ENCODE measurements at places on chromosomes 11 and 22.

DNA sequence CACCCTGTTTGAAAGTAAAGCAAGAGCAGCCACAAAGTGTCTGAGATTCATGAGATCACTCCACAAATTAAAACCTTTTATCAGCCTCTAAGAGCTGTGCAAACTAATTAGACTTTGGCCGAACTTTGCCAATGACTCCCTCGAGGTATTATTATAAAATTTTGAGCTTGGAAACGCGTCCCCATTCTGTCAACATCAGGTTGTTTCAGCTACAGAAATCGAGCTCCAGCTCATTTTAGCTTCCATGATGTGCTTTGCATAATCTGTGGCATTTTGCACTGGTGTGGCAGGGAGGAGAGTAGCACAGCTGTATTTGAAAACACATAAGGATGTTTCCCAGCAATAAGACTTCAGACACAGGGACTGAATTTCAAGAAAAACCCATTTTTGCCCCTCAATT, 872.2 kb downstream of the NTM start:
- no peak for DNase-seq

GRCh38 chr22:19164425-19164824, 14.1 kb downstream of the SLC25A1 start:
- no peak for DNase-seq

DNA sequence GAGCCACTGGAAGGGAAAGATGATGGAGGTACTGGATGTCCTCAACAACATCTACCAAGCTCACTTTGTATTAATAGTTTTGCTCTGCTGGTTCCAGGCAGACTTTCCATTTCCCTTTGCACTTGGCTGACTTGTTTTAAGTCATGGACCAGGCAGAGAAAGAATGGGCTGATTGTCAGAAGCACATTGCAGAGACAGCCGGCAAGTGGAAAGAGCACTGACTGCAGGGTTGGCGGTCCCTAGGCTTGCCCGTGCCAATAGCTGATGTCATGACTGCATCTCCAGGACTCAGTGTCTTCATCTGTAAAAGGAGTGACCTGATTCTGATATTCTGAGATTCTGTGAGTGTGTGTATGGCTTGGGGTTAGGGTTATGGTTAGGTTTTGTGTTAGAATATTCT, 20.9 kb upstream of the NNMT start:
- no peak for DNase-seq

DNA sequence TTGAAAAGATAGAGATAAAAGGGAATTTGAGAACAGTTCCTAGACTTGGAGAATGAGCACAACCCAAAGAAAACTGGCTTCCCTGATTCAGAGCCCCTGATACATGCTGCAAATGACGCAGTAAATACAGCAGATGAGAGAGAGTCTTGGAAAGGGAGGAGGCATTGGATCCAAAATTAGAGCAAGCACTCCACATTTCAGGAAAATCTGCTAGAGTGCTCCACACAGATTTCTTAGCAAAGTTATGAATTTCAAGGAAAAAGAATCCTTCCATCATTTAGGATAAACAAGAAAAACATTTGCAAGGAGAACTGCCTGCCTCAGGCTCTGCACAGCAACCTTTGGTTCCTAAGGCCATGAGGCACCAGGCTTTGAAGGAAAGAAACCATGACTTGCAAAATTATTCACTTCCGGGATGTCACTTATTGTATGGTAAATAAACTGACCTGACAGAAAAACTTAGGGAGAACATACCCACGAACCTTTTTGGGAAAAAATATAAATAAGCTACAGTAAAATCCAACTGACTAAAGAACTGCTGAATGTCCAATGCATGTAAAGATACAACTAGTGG, 89.8 kb upstream of the RTL6 start:
- DNase-seq, result no peak

- DNase-seq, result no peak
These were observed 50.3 kb downstream of the COPB1 start for GRCh38 chr11:14449302-14449714.

GRCh38 chr22:46280999-46281623, 13.3 kb downstream of the TTC38 start:
- no peak for DNase-seq

DNA sequence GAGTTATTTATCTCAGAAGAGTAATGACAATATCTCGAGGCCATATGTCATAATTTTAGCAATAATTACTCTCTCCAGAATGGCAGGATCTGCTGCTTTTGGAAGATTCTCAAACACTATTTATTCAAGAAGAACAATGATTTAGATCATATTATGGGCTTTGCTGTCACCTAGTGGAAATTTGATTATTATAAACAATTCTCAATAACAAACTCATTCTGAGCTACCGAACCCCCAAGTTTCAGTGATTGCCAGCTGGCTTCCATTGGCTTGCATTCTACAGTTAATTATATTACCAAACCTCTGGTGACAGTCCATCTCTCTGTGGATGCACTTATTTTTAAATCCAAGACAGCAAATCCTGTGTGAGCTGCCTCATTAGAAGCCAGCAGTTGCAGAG, 27.9 kb upstream of the SLC36A4 start:
- no peak for DNase-seq

DNA sequence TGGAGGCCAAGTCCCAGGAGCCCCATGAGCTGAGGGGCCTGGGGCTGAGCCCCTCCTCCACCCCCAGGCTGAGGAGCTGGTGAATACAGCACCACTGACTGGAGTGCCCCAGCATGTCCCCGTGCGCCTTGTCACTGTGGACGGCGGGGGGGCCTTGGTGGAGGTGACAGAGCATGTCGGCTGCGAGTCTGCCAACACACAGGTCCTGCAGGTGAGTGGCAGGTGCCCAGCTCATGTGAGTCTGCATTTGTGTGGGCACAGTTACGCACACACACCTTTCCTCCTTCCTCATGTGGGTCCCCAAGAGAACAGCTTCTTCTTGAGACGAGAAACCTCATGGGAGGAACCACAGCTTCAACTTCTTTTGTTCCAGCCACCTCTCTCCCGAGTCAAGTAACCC, 7.7 kb downstream of the TMEM132A start:
- DNase-seq, result no peak

- no peak for DNase-seq
These were observed 1.3 kb downstream of the MAP3K11 start for GRCh38 chr11:65612691-65613090.

- DNase-seq, result no peak
These were observed 42.6 kb downstream of the GNB1L start for GRCh38 chr22:19811811-19812771.

DNA sequence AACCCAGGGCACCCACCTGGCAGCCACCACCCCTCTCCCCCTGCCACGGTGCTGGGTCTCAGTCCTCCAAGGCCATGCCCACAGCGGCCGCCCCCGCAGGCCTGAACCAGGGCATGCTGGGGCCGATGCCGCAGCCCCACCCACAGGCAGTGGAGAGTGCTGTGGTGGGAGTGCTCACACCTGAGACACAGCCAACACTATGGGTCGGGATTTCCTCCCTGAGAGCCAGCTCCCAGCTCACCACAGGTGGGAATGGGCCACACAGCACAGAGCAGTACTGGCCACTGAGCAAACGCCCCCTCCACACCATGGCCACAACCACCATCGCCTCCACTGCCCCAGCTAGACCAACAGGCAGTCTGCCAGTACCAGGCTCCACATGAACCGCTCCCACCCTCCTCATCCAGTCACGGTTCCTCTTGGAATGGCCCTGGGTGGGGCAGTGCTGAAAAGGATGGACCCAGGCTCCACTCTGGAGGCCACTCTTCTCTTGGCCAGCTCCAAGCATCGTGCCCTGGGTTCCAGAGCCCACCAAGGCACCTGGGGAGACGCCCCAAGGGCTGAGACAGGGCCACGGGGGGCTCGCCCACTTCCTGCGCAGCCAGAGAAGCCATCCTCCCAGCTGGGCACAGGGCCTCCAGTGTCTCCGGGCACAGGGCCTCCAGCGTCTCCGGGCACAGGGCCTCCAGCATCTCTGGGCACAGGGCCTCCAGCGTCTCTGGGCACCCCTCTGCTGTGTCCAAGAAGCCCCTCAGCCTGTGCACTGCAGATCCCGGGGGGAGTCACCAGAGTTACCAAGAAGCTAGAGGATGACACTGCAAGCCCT, 14.2 kb downstream of the MOB2 start:
- no peak for DNase-seq

DNA sequence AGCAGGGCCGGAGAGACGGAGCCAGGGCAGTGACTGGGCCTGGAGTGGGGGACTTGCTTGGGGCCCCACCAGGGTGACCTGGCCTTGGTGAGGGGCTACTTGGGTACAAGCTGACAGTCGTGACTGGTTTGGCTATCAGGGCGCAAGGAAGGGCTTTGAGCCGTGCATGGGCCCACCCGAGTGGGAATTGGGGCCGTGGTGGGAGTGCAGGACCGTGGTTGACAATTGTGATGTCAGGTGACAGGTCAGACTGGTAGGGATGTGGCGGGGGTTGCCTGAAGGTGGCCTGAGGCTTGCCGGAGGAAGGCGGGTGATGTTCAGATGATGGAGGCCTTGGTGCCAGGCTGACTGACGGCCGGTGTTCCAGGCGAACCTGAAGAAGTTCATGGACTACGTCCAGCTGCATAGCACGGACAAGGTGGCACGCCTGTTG, 5.6 kb downstream of the SHANK3 start:
- DNase-seq, result no peak

GRCh38 chr22:45225732-45226502, 14.8 kb downstream of the KIAA0930 start:
- no peak for DNase-seq

DNA sequence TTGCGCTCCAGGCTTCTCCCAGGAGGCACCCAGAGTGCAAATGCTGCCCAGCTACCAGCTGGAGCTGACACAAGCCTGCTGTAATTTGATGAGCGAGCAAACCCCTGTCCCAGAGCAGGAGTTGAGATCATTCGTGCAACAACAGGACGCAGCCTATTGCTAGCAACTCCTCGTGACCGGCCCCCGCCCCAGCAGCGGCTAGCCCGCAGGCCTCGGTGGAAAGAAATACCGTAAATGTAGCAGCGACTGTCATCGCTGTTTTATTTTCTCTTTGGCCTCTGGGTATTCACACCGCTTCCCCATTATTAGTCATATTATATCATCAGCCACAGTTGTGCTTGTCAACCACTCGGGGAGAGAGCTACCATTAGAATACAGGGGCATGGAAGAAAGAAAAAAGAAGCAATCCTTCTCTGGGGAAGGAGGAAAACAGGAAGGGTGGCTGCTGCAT, 59.2 kb upstream of the ATXN10 start:
- no peak for DNase-seq

DNA sequence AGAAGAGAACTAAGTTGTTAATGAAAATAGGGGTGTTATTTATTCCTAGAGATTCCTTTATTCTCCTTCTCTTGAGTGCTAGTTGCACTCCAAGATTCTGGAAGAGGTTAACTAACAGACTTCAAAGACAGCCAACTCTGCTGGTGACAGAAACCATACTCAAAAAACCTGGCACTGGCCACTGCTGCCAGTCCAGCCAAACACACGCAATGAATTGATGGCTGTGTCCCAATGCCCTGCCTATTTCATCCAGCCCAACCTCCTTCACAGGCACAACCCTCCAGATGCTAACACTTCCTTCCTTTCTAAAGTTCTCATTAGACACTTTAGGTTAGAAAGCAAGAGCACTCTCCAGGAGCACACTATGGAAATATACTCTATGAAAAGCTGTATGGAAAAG, 150.8 kb upstream of the C11orf58 start:
- no peak for DNase-seq

- DNase-seq, result no peak
These were observed 82.3 kb downstream of the JRKL start for GRCh38 chr11:96472085-96472484.

DNA sequence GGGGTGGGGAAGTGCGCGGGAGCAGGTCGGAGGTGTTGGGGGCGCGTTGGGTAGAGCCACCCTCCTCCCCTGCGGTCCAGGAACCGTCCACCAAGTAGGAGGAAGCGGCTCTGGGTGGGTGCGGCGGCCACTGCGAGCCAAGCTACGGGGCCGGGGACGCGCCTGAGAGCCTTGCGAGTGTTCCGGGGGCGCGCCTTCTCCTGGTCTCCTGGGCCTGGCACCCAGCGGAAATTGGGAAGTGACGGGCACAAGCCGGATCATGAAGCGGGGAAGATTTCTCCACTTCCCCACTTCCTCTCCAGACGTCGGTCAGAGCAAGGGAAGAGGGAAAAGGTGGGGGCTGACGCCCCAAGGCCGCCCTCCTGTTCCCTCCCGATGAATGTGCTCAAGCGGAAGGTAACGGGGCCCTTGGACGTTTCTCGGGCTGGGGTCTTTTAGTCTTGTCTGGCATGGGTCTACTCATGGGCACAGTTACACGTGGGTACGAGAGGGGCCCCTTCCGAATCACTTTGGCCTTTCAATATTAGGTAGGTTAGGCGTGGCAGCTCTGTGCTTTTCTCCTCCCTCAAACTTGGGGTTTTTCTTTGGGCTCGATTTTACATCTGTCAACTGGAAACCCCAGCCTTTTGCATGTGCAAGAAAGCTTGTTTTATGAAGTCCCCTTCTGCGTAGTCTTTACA, 865 bp downstream of the RBM14 start:
- no peak for DNase-seq

- DNase-seq, result peak; percentile 10
These were observed 30.0 kb upstream of the WNT11 start for GRCh38 chr11:76236092-76236999.

GRCh38 chr11:79950172-79950571, 509.3 kb upstream of the TENM4 start:
- no peak for DNase-seq

DNA sequence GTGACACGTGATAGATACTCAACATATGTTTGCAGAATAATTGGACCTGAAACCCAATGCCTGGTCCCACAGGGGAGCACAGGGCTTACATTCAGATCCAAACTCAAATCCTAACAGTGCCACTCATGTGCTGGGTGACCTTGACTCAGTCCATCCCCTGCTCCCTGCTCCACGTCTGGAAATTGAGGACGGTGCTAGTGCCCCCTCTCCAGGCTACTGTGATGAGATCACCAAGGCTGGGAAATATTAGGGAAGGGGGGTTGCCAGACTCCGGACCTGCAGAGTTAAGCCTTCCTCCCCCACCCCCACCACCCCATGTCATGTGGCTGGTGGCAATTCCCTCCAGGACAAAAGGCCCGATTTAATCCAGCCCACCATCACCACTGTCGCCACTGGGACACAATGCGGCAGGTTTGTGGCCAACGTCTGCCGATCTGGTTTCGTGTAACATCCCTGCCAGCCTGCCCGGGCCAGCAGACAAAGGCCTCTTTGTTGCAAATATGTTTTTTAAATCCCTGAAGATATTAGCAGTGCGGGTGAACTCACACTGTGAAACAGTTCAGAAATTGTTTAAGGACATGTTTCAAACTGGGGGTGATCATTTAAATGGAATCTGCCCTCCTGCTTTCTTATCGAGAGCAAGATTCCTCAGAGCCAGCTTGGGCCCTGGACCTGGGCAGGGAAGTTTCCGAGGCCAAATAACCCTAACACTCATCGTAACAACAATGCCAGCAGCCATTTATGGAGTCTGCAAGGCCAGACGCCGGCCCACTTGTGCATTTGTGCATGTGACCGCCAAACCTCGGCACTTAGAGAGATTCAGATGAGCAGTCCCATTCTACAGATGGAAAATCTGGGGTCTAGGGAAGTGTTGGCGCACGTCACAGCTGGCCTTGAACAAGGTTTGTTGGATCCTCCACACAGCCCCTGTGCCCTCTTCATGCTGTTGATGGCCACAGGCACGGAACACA, 19.6 kb upstream of the MN1 start:
- no peak for DNase-seq

All from stimulated activated CD4-positive, alpha-beta T cell treated with anti-CD3 and anti-CD28 coated beads, Interleukin-1b, Interleukin-23, amount 100 ng/mL, for 1 hour (primary cell).